Left hindlimb (tissue), 1 donor: ENCODE measurements at places on chromosomes 6 and 20.

- DNase-seq, result no peak
These were observed 140.1 kb downstream of the NRN1 start for GRCh38 chr6:5866547-5867051.

DNA sequence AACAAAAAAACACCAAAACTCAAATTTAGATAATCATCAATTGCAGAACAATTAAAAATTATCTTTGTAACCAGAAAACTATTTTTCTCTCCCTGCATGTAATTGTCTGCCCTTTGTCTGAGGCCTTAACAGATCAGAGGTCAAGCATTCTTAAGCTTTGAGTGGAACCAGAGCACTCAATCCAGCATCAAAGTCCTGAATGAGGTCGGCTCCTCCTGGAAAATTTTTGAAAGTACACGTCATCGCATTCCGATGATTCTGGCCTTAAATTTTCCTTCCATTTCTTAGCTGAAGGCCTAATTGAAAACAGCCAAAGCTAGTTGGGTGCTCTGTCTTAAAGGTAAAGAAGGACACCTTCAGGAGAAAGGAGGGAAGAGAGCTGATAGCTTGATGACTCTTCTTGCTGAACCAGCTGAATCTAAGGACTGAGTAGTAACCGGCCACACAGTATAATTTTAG, 510.2 kb upstream of the SULF2 start:
- peak; percentile 59 for DNase-seq

DNA sequence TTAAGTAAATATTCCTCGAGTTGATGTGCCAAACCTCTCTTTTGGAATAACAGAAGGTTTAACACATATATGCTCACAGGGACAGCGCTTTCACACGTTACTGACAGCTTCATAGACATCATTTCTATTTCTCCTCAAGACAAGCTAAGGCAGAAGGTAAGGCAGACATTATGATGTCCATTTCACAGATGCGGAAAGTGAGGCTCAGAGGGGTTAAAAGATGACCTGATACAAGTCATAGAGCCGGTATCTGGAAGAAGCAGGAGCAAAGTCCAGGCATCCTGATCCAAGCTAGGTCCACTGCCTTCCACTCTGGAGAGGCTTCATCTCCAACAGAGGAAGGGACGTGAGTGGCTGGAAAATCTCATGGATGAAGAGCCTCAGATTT, 86.7 kb downstream of the FOXC1 start:
- no peak for DNase-seq

GRCh38 chr20:4533368-4534133, 188.2 kb upstream of the PRND start:
- no peak for DNase-seq

DNA sequence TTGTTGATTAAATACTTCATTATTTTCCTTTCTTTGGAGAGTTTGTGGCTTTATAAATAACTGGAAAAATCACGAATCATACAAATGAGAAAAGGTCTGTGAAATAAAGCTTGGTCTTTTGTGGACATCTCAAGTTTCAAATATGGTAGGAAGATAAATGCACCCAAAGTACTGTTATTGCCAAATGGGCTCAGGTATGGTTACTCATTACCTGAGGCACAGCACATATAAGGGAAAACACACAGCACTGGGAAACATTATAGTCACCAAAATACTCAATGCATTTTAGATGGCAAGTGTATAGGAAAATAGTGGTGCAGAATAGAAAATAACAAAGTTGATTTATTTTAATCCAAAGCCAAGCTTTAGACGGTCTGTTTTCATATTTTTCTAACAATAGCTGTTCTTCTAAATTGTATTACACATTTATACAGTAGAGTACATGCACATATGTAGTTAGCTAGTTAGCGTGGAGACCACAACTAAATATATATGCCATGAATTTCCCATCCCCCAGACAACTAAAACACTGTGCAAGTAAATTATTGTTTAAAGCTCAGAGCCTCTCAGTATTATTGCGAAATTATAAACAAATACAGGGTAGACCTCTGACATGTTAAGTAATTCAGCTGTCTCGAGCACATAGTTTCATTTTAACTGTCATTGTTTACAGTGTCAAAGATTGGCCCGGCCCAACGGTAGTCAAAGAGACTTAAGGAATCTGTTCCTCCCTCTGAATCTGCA, 336.0 kb downstream of the SYNE1 start:
- no peak for DNase-seq

DNA sequence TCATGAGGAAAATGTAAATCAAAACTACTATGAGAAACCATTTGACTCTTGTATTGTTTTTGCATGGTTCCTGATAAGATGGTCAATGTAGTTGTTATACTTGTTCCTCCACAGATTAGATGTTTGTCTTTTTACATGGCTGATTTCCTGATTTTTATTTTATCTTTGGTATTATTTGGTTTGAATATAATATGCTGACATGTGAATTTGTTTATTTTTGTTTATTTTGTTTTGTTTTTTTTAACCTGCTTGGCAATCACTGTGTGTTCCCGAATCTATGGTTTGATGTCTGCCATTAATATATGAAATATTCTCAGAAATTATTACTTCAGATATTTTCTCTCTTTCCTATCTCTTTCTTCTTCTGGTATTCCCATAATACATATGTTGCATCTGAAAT, 899.5 kb upstream of the ADGRB3 start:
- DNase-seq, result no peak
